NCI-H1436 treated with DMSO at 0.1 percent for 48 hours (cell line): ENCODE measurements at places on chromosomes 2 and 18.

GRCh38 chr2:232365621-232366321 is 12.8 kb upstream of the ALPP start:
- no peak for DNase-seq

DNA sequence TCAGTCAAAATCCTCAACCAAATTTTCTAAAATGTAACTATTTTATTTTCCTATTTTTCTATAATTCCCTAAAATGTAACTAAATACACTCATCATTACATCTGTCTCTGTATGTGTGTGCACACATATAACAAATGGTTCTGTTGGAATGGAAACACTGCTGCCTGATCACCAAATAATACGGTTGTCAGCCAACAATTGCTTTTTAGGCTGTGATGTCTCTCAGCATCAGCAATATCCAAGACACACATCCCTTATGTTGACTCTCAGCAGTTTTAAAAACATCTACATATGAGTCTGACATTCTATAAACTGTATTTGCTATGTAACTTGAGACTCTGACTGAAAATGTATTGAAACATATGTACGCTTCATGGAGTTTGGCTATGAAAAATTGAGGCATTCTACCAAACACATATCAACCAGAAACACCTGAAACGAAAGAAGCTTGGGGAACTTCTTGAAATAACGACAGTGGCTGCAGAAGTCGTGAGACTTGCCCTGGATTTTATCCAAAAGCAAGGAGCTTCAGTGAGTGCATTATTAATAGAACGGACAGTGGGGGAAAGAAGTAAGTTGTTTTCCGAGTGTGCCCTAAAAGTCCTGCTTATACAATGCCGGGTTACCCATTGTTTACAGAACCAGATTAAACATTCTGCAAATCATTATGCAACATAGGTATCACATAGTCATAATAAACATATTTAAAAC is 110.2 kb upstream of the ITGB6 start:
- DNase-seq = no peak

DNA sequence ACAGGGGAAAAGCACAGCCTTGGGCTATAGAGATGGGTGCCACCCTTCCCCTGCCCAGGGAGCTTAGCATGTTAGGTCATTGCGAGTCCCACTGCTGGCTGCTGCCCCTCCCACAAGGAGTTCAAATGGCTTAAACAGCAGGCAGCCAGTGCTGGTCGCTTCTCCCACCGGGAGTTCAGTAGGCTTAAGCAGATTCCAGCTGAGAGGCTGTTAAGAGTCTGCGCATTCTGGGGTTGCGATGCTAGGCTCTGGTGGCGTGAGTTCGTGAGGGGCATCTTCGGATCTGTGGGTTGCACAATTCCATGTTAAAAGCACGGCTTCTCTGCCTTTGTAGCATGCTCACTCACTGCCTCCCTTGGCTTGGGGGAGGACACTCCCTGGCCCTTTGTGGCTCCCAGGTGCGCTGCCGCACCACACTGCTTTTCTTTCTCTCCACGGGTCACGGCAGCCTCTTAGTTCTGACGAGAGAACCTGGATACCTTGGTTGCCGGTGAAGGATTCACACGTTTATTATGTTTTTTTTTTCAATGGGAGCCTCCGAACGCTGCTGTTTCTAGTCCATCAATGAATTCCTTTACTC is 93.2 kb downstream of the UNC80 start:
- DNase-seq = no peak

DNA sequence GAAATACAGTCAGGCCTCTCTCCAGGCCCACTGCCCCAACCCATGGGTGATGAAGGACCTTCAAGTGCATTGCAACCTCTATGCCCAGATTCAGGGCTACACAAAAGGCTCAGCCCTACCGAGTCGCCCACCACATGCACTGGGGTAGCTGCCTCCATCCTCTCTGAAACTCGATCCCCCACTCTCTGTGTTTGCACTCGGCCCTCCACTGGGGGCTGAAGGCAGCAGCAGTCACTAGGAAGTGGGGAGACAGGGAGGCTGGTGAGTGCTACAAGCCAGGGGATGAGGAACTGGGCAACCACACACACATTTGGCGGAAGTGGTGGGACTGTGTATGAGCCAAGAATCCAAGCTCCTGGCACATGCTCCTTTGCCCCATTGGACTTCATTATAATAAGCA is 94.6 kb downstream of the CERS6 start:
- DNase-seq = no peak

GRCh38 chr2:193583638-193584400 is 1389.1 kb upstream of the TMEFF2 start:
- no peak for DNase-seq

GRCh38 chr2:134603966-134604365 is 114.8 kb downstream of the TMEM163 start:
- no peak for DNase-seq

DNA sequence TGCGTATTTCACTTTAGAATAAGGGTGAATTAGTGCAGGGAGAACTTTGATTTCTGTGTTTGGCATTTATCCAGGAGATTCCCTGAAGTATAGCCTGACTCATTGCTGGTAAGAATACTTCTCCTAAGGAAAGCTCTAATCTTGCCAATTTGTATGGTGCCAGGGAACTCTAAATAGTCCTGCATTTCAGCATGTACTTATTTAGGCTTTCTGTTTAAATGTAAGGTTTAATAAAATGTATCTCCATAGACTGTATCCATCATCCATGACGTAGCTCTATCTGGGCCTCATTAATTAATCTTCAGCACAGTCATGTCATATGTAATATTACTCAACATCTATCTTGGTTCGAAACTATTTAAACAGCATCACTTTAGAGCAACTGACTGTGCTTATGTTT is 127.7 kb downstream of the DOK6 start:
- DNase-seq = no peak

DNA sequence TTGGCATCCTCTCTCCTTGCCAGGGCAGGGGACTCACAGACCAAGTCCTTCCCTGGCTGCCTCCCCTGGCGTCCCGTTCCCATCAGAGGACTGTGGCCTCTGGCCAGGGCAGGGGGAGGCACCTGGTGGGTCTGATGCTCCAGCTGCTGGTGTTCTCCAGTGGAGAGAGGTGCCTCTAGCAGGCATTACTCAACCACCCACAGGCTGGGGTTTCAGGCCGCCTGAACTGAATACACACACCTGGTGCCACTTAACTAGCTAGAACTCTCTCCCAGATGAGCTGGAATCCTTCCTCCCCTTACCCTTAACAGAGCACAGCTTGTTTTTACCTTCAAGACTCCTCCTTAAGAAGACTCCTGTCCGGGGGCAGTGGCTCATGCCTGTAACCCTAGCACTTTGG is 37.7 kb upstream of the CNGA3 start:
- no peak for DNase-seq

GRCh38 chr18:5542515-5543035 is 1.2 kb downstream of the EPB41L3 start:
- no peak for DNase-seq
